ENCODE measurements at places on chromosomes 4 and X.

- no peak for DNase-seq
Observed at GRCh38 chr4:181193131-181193930, 1049.9 kb upstream of the TENM3 start.

DNA sequence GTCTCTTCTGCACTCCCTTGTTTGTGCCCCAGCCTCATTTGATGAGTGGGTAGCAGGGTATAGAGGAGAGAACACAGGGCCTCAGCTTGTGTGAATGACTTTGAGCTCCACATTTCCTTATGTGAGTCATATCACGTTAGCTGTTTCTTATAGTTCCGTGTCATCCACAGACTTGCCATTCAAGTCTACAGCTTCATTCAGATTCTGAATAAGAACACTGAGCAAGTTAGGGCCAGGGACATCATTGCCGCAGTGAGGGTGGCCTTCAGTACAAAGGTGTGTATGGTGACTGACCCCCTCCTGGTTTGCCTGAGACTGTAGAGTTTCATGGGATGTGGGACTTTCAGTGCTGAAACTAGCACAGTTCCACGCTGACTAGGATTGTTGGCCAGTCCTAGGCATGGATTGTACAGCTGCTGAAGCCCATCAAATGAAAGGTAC, 23.6 kb downstream of the KLF3 start:
- no peak for DNase-seq

DNA sequence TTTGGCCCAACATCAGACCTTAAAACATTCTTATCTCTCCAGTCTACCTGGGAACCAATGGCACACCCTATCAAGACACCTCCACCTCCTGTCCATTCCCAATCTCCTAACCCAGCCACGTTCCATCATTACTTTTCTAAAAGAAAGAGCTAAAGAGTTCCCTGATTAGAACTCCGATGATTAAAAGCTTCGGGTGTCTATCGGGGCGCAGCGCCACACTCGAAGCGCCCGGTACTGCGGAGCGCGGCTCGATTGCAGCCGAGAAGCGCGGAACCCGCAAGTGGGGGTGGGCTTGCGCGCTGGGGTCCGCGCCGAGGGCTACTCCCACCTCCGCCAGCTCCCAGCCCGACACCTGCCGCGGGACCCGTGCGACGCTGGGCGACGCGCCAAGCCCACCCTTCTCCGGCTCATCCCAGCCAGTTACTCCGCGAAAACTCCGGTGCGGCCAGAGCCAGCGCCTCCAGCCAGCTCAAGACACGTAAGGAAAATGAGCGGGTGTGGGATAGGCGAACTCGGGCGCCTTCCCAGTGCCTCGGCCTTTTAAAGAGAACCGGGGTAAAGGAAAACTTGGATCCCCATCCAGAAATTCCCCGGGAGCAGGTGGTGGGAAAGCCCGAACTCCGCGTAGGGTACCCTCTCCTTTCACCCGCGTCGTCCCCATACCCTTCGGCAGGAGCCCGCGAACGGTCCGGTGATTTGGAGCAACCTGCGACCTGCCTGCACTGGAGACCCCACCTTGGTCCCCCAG, 593 bp downstream of the NPY1R start:
- DNase-seq = peak; percentile 4

DNA sequence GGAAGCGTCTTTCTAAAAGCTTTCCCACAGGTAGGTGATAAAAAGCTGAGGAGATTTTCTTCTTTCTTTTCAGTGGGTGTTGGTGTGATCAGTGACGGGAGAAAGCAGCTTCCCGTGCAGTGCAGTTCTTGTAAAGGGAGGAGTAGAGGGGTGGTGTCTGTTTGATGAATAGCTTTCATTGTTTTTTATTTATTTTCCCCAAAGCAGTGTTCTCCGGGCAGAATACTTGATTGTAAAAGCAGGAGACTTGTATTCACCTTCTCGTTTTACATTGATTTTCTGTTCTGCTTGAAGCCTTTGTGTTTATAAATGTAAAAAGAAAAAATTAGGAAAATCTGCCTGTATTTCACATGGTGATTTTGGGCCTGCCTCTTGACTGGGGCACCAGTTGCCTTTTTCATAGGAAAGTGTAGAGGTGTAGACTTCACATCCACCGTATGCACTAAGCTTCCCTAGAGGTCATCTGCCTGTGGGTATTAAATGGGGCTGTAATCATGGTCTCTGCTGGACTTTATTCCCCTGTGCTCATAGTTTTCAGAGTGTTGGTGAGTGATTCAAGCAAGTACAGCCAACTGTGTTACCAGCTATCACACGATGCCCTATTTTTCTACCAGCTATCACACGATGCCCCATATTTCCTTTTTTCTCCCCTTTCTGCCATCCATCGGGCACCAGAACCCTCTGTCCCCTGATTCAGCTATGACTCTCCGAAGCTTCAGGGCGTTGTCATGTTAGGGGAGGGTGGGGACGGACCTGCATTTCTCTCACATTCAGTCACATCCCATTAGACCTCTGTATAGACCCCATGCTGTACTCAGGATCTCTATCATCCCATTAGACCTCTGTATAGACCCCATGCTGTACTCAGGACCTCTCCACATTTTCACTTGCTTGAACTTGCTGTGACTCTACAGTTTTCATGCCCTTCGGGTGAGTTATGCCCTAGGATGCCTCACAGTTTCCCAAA, 526.5 kb downstream of the TRIML1 start:
- DNase-seq = no peak

GRCh38 chr4:72410158-72410557, 158.9 kb downstream of the ADAMTS3 start:
- DNase-seq = no peak

GRCh38 chr4:24265989-24266388, 318.4 kb downstream of the DHX15 start:
- DNase-seq = no peak

- DNase-seq = no peak
Observed at GRCh38 chr4:76620723-76621468, 185.9 kb downstream of the SHROOM3 start.

GRCh38 chr4:116702949-116703348, 382.4 kb downstream of the TRAM1L1 start:
- no peak for DNase-seq

DNA sequence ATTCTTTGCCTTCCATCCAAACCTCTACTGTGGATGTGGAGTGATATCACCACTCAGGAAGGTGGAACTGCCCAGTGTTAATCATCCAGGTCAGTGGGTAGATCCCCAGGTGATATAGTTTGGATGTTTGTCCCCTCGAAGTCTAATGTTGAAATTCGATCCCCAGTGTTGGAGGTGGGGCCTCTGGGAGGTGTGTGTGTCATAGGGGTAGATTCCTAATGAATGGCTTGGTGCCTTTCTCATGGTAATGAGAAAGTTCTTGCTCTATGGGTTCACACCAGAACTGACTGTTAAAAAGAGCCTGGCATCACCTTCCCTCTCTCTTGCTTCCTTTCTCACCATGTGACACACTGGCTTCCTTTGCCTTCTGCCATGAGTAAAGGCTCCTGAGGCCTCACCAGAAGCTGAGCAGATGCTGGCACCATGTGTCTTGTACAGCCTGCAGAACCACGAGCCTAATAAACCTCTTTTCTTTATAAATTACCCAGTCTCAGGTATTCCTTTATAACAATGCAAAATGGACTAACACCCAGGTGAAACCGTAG, 6.8 kb upstream of the SOWAHB start:
- no peak for DNase-seq

- DNase-seq = no peak
Observed at GRCh38 chr4:114642173-114642780, 43.7 kb downstream of the UGT8 start.

DNA sequence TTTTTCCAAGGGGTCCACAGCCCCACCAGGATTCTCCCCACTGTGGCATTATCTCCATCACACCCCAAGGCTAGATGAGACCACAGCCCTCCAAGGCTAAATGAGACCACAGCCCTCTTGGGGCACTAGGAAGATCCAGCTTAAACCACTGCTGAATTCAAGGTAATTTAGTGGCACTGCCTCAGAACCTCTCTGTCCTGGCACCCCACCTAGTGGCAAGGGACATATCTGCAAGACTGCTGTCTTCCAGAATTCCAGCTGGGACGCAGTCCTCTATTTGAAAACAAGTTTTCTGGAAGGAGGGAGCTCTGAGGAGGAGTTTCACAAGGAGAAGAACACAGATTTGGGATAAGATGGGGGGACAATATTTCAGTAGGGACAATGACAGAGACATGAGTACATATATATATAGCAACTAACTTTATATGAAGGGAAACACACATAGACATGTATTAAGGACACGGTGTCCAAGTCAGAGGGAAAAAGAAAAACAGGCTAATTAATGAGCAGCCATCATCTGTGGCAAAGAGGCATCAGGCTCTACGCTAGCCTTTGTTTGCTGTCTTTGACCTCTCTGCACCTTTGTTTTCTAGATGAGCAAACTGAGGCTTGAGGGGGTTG, 9.3 kb downstream of the CETN2 start:
- peak; percentile 18 for DNase-seq

DNA sequence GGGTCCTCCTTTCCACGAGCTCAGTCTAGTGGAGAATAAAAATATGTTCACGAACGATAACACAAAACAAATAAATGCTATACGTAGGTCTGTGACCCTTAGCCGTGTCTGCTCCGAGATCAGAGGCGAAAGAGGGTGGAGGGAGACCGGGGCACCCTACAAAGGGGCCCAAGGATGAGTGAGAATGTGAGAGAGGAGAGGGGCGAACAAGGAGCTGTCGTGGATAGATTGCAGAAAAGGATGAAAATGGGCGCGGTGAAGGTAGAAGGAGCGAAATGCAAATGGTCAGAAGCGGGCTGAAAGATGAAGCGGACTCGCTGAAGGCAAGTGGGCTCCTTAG, 6.2 kb upstream of the ZBTB33 start:
- DNase-seq = no peak

GRCh38 chr4:8266508-8266907, 3.0 kb upstream of the HTRA3 start:
- no peak for DNase-seq

- DNase-seq = no peak
Observed at GRCh38 chrX:109372716-109373115, 109.2 kb downstream of the GUCY2F start.

DNA sequence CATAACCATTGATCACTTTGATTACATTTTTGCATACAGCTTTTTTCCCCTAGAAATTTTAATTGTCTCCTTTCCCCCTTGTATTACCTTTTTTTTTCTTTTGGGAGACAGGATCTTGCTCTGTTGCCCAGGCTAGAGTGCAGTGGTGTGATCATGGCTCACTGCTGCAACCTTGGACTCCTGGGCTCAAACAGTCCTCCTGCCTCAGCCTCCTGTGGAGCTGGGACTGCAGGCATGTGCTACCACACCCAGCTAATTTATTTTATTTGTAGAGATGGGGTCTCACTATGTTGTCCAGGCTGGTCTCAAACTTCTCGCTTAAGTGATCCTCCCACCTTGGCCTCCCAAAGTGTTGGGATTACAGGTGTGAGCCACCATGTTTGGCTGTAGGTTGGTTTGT, 47.0 kb downstream of the ZFX start:
- no peak for DNase-seq

DNA sequence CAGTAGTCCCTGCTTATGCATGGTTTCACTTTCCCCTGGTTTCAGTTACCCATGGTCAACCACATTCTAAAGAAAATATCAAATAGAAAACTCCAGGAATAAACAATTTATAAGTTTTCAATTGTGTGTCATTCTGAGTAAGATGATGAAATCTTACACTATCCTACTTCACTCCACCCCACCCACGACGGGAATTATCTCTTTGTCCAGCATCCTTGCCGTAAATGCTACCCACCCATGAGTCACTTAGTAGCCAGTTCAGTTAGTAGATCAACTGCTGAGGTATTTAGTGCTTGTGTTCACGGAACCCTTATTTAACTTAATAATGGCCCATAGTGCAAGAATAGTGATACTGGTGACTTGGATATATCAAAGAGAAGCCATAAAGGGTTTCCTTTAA, 91.4 kb downstream of the KLHL13 start:
- no peak for DNase-seq

- no peak for DNase-seq
Observed at GRCh38 chr4:178470996-178471784, 1029.0 kb upstream of the AGA start.
